ENCODE measurements at places on chromosomes 13 and 19.

DNA sequence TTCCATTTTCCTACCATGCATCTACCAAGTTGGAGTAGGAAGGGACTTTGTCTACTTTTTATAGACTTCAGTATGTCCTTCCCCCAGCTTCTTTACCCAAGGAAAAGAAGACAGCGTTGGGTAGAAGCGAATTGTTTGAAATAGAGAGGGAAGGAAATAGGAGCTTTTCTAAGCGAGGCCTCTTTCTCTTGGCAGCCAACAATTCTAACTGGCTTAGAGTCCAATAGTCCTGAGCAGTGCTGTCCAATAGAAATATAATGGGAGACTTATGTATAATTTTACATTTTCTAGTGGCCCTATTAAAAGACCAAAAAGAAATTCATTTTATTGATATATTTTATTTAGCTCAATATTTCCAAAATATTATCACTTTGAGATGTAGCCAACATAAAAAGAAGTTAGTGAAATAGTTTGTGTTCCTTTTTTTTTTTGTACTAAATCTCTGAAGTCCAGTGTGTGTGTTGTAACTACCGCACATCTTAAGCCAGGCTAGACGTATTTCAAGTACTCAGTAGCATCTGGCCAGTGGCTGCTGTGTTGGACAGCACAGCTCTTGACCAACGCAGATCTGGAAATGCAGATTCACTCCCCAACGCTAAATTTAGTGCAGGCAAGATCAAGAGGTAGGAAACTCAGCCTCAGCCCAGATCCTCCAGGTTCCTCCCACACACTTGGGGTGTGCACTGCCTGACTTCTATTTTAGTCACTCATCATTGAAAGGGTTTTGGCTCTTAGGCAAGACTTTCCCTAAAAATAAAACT is 179.2 kb downstream of the SHISA2 start:
- no peak overlapping the region for H3K27ac ChIP-seq
- no peaks in the 10 kb centered on the region for H3K36me3 ChIP-seq
- no peak overlapping the region for H3K4me3 ChIP-seq
- no peaks in the 10 kb centered on the region for H3K27me3 ChIP-seq
- no peaks in the 10 kb centered on the region for H3K4me1 ChIP-seq
- DNase-seq, result no peak

DNA sequence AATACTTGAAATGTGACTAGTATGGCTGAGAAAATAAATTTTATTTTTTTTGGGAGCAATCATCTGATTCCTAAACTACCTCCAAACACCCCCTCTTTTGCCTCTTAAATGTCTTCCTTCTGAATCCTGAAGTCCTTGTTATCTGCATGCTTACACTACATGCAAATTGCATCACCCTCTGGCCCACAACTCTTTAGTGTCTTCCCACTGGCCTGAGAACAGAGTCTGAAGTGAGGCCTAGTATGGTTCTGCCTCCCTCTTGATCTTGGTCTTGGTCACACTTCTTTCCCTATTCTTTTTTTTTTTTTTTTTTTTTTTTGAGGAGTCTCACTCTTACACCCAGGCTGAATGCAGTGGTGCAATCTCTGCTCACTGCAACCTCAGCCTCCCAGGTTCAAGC is 4.8 kb downstream of the ZNF558 start:
- H3K36me3 ChIP-seq, result peaks cover 48% of the 10 kb centered on the region
- H3K4me3 ChIP-seq, result no peak overlapping the region
- no peak overlapping the region for H3K27ac ChIP-seq
- no peaks in the 10 kb centered on the region for H3K27me3 ChIP-seq
- no peak for DNase-seq

DNA sequence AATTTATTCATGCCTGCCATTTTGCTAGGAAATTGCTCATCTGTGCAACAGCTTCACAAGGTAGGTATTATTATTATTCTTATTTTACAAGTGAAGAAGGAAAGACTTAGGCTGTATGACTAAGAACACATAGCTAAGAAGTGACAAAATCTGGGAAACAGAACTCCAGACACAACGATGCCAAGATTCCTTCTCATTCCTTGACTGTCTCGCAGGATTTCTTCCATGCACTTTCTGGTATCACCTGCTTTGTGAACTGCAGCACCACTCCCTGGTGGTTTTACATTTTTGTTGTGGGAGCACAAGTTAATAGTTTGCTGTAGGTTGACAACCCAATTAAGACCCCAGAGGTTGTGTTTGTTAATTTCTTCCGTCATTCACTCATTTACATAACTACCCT is 188.5 kb downstream of the LACC1 start:
- no peak overlapping the region for H3K4me3 ChIP-seq
- no peaks in the 10 kb centered on the region for H3K4me1 ChIP-seq
- no peaks in the 10 kb centered on the region for H3K27me3 ChIP-seq

GRCh38 chr19:15331419-15332310 is 674 bp downstream of the BRD4 start:
- H3K4me1 ChIP-seq, result peaks cover 28% of the 10 kb centered on the region
- no peak for DNase-seq
- H3K27me3 ChIP-seq, result no peaks in the 10 kb centered on the region
- peaks cover 5% of the 10 kb centered on the region for H3K36me3 ChIP-seq
- peak overlapping the region; percentile 71 for H3K4me3 ChIP-seq
- H3K27ac ChIP-seq, result peak overlapping the region; percentile 69

DNA sequence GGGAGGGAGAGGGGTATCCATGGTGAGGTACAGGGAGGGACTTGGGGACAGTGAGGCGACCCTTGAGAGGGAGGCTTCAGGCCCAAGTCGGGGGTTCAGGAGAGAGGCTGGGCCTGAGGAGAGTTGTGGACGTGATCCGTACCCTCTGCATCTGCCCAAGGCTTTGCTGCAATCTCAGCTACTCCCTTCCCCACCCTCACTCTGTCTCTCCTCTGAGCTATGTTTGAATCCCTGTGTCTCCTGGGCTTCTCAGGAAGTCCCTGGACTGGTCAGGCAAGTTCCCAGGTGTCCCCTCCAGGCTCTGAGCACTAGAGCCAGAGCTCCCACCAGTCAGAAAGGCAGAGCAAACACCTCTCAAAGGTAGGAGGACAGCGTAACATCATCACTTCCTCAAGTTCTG is 1.8 kb downstream of the LIN37 start:
- no peaks in the 10 kb centered on the region for H3K27me3 ChIP-seq
- peaks cover 49% of the 10 kb centered on the region for H3K36me3 ChIP-seq
- no peak for DNase-seq
- no peak overlapping the region for H3K27ac ChIP-seq
- peaks cover 35% of the 10 kb centered on the region for H3K4me1 ChIP-seq

- no peaks in the 10 kb centered on the region for H3K27me3 ChIP-seq
- H3K36me3 ChIP-seq, result no peaks in the 10 kb centered on the region
- no peak overlapping the region for H3K4me3 ChIP-seq
- no peak for DNase-seq
- no peak overlapping the region for H3K27ac ChIP-seq
Measured at GRCh38 chr13:38255600-38255999, 94.1 kb upstream of the UFM1 start.

DNA sequence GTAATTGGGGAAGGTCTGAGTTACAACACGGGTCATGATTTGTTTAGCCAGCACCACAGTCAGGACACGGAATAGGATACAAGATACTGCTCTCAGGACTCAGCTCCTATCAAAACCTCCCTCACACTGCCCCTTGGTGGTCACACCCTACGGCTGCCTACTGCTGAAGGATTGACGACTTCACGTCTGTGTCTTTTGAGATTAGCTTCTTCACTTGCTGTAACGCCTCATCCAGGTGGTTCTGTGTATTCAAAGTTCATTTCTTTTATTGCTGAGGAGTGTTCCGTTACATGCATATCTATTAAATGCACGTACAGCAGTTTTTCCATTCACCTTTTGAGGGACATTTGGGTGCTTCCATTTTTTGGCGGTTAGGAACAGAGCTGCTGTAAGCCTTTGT is 46.3 kb downstream of the URI1 start:
- no peaks in the 10 kb centered on the region for H3K27me3 ChIP-seq
- no peaks in the 10 kb centered on the region for H3K4me1 ChIP-seq
- no peak for DNase-seq
- H3K36me3 ChIP-seq, result no peaks in the 10 kb centered on the region
- H3K4me3 ChIP-seq, result no peak overlapping the region

DNA sequence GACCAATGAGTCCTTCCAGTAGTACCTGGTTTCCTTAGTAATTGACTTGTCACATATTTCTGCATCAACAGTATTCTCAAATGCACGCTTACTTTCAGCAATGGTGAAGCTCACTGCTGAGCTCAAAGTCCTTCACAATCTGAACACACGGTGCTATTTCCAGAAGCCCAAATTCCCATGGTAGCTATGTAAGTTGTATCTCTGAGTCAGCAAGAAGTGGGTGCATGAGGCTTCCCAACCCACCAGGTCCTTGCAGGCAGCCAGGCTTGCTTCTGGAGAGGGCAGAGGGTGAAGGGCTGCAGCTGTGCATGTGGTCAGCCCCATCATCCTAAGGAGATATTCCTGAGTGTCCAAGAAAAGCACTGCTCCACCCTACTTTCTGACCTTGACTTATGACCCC is 25.7 kb downstream of the COL4A2 start:
- no peaks in the 10 kb centered on the region for H3K36me3 ChIP-seq
- DNase-seq, result no peak
- no peak overlapping the region for H3K4me3 ChIP-seq
- no peak overlapping the region for H3K27ac ChIP-seq
- H3K27me3 ChIP-seq, result no peaks in the 10 kb centered on the region
- peaks cover 30% of the 10 kb centered on the region for H3K4me1 ChIP-seq

DNA sequence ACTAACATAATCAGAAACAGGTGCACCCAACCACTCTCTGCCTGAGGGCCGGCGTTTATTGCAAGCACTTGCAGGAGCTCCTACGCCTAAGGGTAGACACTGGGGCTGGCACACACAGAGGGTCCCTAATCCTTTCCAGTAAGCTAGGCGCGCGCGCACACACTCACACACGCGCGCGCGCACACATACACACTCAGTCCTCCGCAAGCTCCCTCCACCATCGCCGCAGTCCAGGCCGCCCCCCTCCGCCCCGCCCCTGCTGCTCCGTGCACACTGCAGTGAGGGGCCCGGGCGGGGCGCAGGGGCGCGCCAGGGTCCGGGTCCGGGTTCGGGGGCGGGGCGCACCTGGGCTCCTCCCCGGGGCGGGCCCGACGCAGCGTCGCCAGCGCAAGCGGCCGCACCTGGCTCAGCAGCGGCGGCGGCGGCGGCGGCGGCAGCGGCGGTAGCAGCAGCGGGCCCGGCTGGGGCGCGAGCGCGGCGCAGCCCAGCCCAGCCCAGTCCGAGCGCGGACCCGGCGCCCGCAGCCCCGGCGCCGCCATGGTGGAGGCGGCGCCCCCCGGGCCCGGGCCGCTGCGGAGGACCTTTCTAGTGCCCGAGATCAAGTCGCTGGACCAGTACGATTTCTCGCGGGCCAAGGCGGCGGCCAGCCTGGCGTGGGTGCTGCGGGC is at the start of gene CAMSAP3:
TSS of gene CAMSAP3 (plus strand) at position 398 of the 668 bp plus-strand sequence. CDS start at position 538, 140 bp downstream.
- no peak within 1 kb of the TSS for H3K27ac ChIP-seq
- peaks cover 6% of the 10 kb centered on the region for H3K27me3 ChIP-seq
- H3K4me1 ChIP-seq, result peaks cover 16% of the 10 kb centered on the region
- peak; percentile 89 for DNase-seq

DNA sequence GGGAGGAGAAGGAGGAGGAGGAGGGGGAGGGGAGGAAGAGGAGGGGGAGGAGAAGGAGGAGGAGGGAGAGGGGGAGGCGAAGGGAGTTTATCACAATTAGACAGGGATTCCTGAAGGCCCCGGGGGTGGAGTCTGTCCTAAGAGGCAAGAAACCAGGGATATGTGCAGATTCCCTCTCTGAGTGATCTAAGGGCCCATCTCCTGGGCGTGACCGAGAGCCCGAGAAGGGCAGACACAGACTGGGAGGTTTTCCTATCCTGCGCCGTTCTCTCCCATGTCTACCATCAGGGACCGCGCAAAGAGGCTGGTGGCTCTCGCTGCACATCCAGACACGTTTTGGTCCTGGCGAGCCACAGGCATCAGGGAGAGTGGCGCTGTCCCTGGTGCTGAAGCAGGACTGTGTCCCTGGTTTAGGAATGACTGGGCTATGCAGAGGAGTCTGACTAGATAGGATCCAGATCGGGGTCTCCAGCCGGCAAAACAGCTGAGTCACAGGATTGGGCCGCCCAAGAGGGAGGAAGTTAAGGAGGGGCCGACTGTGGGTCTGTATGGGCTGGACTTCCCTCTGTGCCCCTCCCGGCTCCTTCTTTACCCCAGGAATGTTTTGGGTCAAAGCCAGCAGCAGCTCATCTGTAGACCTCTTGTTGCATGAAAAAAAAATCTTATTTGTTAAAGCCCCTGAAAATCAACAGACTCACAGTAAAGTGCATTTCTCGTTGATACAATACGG is 17.9 kb upstream of the ZNF175 start:
- DNase-seq, result peak; percentile 63
- H3K4me1 ChIP-seq, result no peaks in the 10 kb centered on the region
- no peak overlapping the region for H3K27ac ChIP-seq
- no peaks in the 10 kb centered on the region for H3K36me3 ChIP-seq
- H3K4me3 ChIP-seq, result no peak overlapping the region

DNA sequence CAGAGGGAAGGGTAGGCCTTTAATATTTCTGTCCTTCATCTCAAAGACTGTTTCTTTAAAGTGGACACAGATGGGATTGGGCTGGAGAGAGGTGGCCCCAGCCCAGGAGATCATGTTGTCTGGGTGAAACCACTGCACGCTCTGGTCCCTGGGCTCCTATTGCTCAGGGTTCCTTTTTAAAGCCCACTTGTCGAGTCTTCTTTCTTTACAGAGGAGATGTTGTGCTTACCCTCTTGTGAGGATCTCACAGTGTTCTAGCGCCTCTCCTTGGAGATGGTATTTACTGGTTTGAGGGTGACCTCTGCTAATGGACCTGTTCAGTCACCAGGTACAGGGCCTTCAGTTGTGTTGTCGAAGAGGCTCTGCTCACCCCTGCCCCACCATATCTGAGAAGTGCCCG is 128.4 kb downstream of the TM9SF2 start:
- H3K4me1 ChIP-seq, result peaks cover 3% of the 10 kb centered on the region
- no peak for DNase-seq
- H3K4me3 ChIP-seq, result no peak overlapping the region
- H3K36me3 ChIP-seq, result no peaks in the 10 kb centered on the region
- H3K27ac ChIP-seq, result no peak overlapping the region
- no peaks in the 10 kb centered on the region for H3K27me3 ChIP-seq

DNA sequence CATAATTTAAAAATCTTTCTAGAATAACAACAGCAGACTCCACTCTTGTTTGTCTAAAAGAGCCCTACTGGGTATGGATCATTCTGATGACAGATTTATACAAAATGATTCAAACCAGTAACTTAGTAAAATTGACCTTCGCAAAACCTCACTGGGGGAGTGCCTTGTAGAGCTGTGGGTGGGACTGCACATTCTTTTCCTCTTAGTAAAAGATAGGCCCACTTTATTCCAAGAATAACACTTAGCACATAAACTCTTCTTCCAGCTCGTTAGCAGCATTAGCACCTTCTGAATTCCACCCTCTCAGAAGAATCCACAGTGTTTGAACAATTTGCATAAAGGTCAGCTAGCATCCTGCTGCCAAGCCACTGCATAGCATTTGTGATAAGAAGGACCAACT is 106.8 kb downstream of the STOML3 start:
- DNase-seq, result peak; percentile 15
- H3K4me3 ChIP-seq, result no peak overlapping the region
- no peaks in the 10 kb centered on the region for H3K36me3 ChIP-seq
- no peaks in the 10 kb centered on the region for H3K27me3 ChIP-seq
- peak overlapping the region; percentile 16 for H3K27ac ChIP-seq
